ENCODE measurements at places on chromosomes 11 and 22.

DNA sequence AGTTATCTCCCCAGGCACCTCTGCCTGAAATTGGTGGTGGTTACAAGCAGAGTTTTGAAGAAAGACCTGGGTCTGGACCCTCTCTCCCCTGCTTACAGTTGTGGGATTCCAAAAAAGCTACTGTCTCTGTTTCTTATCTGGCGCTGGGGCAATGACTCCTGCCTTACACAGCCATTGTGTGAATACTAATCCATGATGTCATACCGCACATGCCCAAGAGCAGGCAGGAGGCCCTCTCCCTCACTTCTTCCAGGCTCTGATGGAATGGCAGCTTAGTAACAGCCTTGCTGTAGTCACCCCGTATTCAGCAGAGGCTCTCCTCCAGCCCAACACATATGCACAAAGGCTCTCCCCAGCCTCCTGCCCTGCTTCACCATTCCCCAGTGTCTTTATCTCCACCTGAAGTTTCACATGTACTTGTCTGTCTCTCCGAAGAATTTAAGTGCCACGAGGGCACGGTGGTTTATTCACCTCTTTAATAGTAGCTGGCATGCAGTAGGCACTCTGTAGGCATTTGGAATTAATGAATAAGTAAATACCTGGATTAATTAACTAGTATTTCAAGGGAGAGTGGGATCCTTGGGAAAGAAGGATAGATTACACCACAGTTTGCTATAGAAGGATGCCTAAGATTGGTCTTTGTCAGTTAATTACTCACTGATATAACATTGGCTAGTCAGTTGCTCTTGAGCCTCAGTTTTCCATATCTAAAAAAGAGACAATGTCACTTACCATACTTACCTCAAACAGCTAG, 165.6 kb downstream of the ETS1 start:
- no peak for DNase-seq

DNA sequence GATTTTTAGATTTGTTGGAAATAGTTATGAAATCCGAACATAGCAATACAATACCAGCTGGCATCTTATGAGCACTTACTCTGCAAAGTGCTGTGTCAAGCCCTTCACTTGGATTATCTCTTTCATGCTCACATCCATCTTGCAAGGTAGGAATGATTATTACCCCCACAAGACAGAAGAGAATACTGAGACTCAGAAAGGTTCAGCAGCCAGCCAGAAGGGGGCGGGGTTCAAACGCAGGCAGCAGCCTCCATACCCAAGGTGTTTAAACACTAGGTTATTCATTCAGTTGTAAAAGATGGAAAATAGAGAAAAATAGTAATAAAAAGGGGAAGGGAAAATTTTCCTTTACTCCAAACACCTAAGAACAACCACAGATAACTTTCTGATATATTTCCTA, 158.5 kb downstream of the CCDC34 start:
- no peak for DNase-seq

DNA sequence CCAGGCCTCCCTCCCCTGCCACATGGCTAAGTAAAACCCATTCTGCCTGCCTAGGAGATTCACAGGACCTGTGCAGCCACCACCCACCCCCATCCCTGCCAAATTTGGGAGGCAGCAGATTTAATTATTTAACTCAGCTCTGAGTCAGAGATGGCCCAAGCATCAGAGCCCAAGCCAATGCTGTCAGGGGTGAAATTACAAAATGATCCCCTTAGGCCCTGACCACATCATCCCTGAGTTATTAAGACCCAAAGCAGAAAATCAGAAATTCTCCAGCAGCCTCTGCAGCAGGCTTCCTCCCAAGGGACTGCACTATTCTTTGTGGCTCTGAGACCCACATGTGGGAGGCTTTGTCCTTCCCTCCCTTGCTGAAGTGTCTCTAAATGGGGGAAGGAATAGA, 52.8 kb upstream of the RRAS2 start:
- DNase-seq, result no peak

DNA sequence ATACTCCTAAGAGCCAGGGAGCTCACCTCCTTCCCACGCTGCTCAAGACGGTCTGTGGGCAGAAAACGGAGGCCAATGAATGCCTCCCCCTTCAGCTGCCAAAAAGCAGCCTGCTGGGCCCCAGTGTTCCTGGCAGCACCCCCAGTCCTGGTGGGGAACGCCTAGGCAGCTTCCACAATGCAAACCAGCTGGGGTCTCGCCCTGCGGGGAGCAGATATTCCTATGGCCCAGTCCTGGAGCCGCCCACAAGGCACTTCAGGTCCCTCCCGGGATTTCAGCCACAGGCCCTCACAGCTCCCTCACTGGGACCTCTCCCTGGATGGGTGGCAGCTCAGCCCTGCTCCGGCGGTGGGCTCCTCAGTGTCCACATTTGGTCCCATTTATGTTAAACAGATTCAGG, 29.2 kb downstream of the A4GALT start:
- no peak for DNase-seq

DNA sequence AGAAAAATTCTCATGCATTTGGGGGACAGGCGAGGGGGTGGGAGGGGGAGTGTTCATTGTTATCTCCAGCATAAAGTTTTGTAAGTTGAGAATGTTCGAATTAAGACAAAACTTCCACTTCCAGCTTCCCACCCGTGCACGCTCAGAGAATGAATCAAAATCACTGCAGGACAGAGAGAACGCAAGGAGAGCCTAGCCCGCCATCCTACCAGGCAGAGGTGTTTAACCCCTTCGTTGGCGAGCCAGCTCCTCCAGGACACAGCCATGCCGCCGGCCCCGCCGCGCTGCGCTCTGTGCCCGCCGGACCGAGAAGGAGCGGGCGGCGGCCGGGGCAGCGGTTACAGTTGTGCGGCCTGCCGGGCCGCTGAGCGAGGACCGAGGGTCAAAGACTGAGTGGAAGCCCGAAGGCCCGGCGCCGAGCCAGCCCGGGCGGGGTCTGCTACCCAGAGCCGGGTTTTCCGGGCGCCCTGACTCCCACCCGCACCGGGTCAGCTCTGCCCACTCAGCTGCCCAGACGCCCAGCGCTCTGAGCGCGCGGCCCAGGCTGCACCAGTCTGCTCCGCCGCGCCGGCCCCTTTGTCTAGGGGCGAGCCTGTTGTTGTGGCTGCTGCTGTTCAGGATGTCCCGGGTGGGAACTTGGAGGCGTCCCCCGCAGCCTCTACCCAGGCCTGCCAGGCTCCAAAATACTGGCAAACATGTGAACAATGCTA, at the start of gene NOX4:
Gene NOX4 (minus strand): TSS at position 395 of the 710 bp plus-strand sequence. CDS start 129 bp downstream, at position 266.
- DNase-seq, result no peak

DNA sequence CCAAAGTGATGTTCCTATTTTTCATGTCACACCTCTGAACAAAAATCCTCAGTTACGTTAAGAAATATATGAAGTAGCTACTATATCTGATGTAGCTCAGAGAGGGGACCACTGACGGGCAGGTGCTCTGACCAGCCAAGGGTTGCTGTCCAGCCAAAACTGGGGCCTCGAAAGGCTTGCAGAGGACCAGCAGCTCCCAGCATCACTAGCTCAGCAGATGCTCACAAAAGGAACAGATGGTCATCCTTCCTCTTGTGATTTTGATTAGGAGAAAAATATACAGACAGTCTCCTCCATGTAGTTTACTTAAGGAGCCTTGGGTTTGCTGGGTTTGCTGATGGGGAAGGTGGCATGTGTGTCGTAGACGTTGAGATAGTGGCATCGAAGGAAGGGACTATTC, 374.6 kb upstream of the B3GAT1 start:
- DNase-seq, result no peak

DNA sequence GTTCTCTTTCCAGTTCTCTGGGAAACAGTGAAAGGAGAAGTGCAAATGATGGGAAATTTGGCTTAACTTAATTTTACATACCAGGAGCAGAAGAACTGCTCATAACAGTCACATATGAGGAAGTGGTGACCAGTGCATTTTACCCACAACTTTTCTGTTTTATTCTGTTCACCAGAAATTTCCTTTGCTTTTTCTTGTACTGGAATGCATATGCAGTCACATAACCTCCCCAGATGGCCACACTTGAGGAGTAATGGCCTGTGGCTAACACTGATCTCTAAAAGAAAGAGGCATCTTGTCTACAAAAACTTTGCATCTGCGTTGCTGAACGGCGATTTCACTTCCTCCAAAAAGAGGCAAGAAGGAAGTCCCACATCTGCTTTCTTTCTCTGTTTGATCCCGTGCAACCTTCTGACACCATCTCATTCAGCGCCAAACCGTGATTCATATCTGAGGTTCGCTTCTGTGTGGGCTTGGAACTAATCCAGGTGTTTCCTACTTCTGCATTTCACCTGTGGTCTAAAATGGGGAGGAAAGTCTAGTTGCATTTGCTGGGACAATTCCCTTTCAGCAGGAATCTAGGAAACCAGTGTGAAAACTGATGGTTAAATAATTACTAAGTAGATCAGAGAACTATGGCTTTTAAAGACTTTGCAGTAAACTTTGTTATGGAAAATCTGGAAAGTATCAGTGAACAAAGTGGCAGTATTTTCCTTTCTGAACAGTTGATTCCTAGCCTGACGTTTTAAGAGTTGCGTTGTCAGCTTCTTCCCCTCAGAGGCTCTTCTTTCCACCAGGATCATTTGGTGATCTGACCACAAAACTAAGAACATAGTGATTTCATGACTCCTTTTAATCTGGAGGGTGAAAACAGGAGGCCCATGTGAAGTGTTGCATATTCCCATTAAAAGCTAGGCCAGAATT, 4.2 kb upstream of the MPEG1 start:
- no peak for DNase-seq

GRCh38 chr11:66901964-66902390, 45.1 kb downstream of the LRFN4 start:
- DNase-seq, result no peak

GRCh38 chr11:121356357-121356756, 63.8 kb downstream of the SC5D start:
- DNase-seq, result no peak

DNA sequence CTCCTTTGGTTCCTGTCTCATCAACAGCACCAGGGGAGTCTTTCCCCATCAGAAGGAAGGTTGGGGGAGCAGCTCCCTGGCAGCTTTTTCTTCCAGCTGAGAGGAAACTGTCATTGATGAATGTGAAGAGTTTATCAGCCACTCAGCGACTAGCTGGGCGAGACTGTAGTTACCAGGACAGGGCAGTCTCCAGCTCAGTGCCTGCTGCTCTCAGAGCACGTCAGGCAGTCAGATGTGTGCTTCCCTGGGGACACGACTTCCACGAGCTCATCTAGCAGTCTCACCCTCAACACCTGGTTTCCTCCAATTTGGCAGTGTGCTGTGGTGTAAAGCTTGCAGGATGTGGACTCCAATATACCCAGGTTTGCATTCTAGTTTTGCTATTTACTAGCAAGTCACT, 12.5 kb upstream of the C1QTNF4 start:
- DNase-seq, result no peak

DNA sequence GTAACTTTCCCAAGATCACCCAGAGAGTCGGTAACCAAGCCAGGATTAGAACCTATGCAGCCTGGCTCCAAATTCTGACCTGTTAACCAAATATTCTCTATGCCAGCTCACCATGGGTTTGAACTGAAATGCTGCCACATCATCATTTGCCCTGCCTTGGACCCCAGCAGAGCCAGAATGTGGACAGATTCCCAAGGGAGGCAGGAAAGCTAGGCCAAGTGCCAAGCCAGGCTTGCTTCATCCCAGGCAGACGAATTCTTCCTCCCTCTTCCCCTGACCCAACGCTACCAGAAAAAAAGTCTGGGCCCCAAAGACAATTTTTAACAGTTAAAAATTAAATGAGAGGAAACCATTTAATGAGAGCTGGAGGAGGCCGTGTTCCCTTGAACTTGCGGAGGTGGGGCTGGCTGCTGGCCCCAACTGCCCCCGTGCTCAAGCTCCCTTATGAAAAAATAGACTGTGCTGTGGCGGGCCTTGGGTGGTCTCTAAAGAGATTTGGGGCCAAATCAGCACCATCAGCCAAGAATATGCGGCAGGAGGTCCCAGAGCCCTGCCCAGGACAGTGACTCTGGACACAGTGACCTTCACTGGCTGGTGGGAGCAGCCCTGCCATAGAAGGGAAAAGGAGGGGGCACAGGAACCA, 184.1 kb upstream of the SYT13 start:
- DNase-seq, result no peak

DNA sequence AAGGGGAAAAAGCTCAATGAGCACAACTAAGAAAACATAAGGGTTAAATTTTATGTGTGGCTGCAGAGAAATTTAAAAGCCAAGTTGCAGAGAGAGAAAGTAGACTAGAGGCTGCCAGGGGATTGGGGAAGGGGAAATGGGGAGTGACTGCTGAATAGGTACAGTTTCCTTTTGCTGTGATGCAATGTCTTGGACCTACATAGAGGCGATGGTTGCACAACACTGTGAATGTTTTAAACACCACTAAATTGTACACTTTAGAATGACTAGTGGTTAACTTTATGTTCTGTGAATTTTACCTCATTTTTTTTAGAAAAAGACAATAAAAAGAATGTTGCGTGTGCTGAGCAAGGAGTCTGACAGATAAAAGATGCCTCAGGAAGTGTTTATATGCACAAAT, 36.5 kb downstream of the TENM4 start:
- no peak for DNase-seq

DNA sequence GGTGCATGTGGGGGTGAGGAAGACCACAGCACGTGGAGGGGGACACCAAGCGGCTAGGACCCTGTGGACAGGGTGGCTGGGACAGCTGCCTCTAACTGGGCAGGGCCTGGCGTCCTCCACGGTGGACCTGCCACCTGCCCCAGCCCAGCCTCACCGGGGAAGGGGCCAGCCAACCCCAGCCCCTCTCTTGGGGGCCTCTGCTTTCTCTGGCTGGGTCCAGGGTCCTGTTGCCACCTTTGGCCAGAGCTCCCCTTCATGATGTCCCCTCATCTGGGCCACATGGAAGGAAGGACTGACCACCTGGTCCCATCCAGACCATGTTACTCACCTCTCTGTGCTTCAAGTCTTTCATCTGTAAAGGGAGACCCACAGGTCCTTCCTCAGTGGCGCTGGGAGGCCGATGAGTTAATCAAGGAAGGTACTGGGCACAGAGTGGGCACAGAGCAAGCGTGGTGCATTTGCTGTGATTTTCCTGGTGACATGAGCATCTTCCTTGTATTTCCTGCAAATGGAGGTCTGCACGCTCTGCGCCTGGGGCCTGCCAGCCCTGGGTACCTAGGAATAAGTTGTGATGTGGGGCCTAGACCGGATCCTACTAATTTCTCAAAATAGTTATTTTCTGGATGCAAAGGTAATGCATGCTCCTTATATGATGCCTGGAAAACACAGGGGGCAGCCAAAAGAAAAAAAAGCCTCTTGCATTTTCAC, 538.4 kb downstream of the TBC1D22A start:
- DNase-seq, result no peak

GRCh38 chr11:134527382-134528243, 115.6 kb upstream of the B3GAT1 start:
- no peak for DNase-seq

GRCh38 chr11:114343020-114343419, 46.8 kb downstream of the NNMT start:
- DNase-seq, result no peak

GRCh38 chr11:76598426-76598839, 72.1 kb downstream of the LRRC32 start:
- DNase-seq, result peak; percentile 50

DNA sequence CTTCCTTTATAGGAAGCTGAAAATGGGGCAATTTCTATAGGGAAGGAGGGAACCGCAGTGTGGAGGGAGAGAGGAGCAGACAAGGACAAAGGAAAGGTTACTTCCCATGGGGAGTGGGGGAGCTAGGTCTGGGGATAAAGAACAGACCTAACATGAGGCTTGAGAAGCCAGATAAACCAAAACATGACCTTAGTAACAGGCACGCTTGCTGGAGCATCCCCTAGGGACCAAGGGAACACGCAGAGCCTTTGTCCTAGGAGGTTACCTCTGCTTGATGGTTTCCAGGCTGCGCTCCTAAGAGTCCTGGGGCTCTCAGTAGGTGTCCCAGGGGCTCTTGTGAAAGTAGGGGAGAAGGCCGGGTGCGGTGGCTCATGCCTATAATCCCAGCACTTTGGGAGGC, 271.4 kb upstream of the NCAM1 start:
- DNase-seq, result no peak

- DNase-seq, result no peak
Observed at GRCh38 chr22:36419912-36420882, 32.4 kb upstream of the MYH9 start.

Measured in HEK293T (cell line).